ENCODE measurements at places on chromosomes 11 and 22. TPM values are rescaled to one million over a fixed set of nuclear protein-coding genes. Genes with fewer than 3 reads are reported as not detected.

OR8D4 gene
- not detected for total RNA-seq

SVIP gene
- total RNA-seq = 3.0 TPM

SPDYC gene
- total RNA-seq = not detected

MN1 gene
- 4.0 TPM for total RNA-seq

TMEM126B gene
- total RNA-seq = 38.3 TPM

CEP126 gene
- total RNA-seq = 1.2 TPM
